Caudate nucleus (tissue), 63 donors: ENCODE measurements at places on chromosomes 5 and 9.

- no peak for DNase-seq
These were observed 39.8 kb upstream of the CCDC112 start for GRCh38 chr5:115336201-115336720.

DNA sequence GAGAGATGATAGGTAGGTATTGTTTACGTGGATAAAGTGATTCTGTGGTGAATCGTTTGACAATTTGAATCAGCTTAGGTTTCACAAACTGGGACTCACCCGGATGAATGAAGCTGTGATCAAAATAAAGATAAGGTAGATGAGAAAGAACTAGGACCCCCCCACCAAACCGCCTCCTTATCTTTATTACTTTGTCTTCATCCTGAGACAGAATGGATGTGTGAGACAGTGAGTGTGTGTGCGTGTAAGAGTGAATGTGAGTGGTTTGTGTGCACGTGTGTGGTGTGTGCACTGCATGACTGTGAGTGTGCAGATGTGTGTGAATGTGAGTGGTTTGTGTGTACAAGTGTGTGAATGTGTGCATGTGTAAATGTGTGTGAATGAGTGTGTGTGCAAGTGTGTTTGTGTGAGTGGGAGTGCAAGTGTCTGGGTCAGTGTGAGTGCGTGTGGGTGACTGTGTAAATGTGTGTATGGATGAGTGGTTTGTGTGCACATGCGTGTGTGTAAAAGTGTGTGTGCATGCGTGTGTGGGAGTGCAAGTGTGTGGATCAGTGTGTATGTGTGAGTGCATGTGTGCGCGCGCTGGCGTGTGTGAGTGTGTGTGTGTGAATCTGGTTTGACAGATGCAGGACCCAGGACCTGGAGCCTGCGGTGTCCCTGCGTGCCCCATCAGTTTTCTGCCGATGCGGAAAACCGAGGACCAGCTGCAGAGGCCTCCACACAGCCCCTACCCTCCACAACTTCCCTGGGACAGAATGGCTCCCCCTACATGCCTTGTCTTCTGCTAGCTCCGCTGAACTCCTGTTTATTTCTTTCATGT, 11.4 kb upstream of the ENG start:
- DNase-seq, result no peak

DNA sequence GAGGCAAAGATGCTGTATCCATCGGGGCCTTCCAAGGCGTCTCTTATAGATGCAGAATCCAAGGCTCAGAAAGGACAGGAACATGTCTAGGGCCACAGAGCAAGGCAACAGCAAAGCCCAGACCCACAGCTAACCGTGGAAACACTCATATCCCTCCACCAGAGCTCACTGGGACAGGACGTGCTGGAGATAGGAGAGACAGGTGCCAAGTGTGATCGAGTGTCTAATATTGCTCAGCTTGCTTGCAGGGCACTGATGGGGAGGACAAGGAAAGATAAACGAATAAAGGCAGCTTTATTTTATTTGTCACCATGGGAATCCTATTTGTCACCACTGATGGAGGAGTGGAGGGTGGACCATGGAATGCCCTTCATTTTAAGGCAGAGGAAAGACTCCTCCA, 44.0 kb upstream of the AKNA start:
- DNase-seq, result no peak

- no peak for DNase-seq
These were observed 2.8 kb downstream of the ASB6 start for GRCh38 chr9:129639034-129639630.

DNA sequence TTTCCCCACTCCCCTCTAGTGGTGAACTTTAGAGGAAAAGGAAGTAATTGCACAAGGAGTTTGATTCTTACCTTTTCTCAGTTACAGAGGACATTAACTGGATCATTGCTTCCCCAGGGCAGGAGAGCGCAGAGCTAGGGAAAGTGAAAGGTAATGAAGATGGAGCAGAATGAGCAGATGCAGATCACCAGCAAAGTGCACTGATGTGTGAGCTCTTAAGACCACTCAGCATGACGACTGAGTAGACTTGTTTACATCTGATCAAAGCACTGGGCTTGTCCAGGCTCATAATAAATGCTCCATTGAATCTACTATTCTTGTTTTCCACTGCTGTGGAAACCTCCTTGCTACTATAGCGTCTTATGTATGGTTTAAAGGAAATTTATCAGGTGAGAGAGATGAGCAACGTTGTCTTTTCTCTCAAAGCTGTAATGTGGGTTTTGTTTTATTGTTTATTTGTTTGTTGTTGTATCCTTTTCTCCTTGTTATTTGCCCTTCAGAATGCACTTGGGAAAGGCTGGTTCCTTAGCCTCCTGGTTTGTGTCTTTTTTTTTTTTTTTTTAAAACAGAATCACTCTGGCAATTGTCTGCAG, 25.3 kb downstream of the SLC22A5 start:
- DNase-seq, result no peak
